ENCODE measurements at places on chromosomes 3 and 15.

DNA sequence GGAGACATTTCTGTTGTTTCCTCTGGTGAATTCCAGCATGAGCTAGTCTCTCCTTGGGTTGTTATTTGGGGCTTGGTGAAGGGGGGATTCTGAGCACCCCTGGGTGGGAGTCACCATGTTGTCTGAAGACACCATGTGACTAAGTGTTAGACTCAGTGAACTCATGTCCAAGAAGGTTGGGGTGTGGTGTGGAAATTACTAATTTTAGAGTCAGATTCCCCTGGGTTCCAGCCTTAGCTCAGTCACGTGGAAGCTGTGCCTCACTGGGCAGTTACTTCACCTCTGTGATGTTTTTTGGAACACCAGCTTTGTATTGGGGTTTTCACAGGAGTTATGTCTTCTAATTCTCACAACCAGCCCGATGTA lies 171.5 kb downstream of the RPLP1 start:
- DNase-seq: no peak

DNA sequence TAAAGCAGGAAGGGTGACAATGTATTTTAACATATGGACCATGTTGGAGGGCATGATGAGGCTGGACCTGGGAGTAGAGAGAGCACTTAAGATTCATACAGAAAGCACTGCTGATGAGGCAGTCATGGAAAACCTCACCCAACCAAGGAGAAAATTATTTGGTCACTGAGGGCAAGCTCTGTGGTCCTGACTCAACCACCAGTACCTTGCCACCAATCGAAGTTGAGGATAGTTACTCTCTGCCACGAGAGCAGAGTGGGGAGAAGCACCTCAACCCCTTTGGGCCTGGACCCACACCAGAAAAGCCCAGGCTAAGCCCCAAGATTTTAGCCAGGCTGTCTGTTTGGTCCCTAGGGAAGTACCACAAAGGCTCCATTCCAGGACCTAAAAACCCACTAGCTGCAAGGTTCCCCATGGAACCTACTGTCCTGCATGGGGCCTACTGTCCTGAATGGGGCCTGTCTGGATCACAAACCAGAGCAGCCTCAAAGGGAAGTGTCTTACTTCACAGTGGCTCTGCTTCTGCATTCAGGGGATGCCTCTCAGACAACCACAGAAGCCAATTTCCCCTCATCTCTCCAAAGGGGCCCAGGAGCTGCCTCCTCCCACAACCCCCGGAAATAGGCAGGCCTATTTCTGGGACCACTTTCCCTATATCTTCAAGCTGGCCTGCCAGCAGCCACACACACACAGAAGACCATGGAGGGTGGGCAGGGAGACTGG lies 4.2 kb downstream of the CCDC71 start:
- DNase-seq: no peak

DNA sequence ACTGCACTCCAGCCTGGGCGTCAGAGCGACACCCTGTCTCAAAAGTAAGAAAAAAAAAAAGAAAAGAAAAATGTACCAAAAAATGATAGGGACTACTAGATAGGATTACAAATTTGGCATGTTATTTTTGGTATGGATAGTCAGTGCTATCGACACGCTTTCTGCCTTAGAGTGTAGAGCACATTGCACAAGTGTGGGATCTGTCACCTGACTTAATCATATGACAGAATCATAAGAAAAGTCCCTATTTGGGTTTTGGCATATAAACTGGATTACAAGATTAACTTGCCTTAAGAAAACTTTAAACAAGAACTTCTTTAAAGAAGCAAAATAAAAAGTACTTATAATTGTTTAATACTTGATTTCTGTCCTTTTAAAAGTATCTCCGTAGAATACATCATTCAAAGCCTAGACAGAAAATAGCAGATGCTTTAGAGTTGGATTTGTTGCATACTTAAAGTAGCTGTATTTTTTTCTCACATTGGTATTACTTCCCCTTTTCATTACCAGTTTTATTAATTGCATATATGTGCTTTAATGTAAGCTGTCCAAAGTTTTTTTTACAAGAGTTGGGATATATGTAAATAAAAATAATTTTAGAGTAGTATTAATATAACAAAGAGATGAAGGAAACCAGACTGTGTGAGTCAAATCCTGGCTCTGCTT lies 7.8 kb downstream of the ATP6V1A start:
- no peak for DNase-seq

GRCh38 chr3:106593381-106593780 lies 724.6 kb upstream of the CBLB start:
- no peak for DNase-seq

- DNase-seq: no peak
These were observed 618.0 kb upstream of the ADAMTS9 start for GRCh38 chr3:65305836-65306235.

- DNase-seq: no peak
These were observed 284.4 kb upstream of the WNT5A start for GRCh38 chr3:55771503-55771902.

DNA sequence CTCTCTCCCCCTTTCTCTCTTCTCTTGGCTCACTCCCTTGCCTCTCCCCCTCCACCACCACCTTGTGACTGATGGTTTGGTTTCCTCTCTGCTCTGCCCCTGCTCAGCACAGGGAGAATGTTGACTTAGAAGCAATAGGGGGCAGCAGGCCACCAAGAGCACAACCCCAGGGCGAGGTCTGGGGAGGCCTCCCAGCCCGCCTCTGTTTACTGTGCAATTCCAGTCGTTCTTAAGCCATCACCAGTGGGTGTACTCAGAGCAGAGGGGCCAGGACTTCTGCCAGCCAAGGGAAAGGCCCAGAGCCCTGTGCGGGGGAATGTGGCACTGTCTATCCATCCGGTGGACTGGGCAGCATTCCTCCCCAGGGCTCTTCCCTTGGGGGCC lies 5.7 kb upstream of the APEH start:
- DNase-seq: no peak

DNA sequence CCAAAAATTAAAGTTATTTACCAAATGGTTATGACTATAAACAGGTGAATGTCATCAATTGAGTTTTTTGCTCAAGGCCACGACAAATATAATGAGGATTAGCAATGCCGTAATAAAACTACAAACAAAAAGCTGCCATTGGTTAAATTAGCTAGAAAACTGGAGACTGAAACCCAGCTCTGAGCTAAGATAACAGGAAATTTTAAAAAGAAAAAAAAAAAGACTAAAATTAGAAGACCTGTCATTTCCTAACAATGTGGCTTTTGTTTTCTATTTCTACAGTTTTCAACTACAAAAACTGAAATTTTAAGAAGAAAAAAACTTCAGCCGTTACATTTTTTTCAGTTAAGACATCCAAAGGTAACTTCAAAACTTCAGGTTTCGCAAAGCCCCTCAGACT lies 9.7 kb downstream of the SLC12A6 start:
- no peak for DNase-seq

- no peak for DNase-seq
These were observed 895 bp downstream of the HYKK start for GRCh38 chr15:78508272-78508671.

DNA sequence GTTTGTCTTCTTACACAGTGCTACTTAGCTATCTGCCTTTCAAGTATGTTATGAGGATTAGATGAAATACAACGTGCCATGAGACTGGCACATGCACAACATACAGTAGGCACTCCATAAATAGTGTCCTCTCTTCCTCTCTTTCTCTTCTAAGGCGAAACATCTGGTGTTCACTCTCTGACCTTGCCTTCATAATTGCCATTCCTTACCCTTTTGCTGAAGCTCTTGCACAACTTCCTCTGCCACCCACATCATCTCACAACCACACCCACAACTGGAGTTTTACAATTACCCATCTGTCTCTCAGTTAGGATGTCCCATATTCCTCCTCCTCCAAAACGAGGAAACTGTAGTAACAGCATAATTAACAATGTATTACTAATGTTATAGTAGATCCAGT lies 26.4 kb upstream of the ACP3 start:
- DNase-seq: no peak

- DNase-seq: no peak
These were observed 738.6 kb upstream of the NR2F2 start for GRCh38 chr15:95591886-95592285.

DNA sequence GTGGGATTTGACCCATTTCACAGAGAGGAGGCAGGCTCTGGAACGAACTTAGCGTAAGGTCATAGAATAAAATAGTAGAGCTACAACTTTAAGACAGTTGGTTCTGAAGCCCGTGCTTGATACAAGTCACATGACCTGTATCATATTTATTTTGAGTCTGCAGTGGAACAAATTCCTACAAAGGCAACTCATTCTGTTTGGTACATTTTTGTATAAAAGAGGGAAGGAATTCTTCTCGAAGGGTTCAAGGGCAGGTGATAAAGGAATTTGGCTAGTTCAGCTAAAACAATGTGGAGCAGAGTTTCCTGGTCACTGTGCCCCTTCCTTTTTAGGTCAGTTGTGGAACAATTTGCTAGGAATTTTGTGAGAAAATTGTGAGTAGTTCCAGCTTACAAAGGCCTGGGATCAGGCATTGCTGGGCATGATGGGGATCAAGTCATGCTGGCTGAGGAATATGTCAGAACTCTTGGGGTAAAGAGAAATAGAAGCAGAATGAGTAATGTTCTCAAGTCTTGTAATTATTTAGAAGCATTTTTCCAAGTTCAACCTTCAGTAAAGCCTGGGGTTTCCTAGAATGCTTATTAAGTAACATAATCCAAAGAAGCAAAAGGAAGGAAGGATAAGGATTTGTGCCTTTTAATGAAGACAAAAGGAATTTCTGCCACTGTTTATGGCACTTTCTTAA lies 19.1 kb downstream of the USP3 start:
- DNase-seq: no peak

- DNase-seq: no peak
These were observed 158.3 kb upstream of the CGNL1 start for GRCh38 chr15:57217778-57218598.

DNA sequence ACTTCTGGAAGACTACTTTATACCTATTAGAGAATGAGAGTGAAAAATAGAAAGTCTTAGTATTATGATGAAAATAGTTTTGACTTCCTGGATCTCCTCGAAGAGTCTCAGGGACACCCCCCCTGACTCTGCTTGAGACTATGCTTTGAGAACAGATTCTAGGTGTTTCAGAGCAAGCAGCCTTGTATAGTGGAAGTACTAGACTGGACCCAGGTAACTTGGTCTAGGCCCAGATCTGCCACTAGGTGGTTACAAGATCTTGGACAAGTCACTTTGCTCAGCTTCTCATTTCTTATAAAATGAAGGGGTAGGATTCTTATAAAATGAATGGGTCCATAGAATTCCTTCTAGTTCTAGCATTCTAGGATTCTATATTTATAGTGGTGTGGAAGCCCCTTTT lies 9.1 kb downstream of the ABHD5 start:
- DNase-seq: no peak

DNA sequence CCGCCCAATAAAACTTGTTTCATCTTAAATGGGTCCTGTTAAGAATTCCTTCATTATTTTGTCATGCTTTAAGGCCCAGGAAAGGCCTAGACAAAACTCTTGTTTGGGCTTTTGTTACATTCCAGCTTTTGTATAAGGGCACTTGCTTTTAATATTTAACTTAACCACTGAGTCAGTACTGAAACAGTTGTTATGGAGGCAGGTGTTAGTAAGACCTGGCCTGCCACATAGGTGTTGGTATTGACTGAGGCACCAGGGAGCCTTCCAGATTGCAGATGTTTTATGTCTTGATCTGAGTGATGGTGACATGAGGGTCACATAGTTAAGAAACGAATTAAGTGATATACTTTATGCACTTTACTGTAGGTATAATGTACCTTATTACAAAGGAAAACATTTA lies 274.9 kb upstream of the TGFBR2 start:
- no peak for DNase-seq

- DNase-seq: no peak
These were observed 69.2 kb downstream of the DCUN1D1 start for GRCh38 chr3:182910936-182911781.

GRCh38 chr3:186340204-186340603 lies 21.8 kb downstream of the DGKG start:
- DNase-seq: no peak

DNA sequence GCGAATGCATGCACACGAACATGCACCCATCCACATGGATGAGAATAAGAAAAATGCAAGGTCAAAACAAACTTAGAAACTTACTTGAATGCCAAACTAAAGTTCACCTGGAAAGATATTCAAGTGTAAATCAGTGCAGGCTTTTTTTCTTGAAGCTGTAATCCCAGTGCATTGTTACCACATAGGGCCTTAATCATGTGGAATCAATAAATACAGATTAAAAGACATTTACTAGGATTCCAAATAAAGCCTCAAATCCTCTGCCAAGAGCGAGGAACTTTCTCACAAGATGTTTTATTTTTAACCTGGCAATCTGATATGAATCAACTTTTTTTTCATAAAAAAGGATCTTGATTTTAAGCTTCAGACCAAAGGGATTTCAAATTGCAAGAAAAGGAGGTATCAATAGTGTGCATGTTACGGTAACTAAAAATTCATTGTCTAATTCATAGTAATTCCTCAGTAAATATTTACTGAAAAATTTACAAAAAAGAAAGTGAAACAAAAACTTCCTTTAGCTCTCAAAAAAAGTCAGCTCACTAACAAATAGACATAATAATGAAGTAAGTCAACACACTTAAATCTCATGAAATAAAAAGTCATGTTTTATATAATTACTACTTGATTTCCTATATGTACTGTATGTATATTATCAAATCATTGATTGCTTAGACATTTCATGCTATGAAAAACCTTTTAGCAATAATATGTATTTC lies 978.6 kb downstream of the PLOD2 start:
- no peak for DNase-seq

DNA sequence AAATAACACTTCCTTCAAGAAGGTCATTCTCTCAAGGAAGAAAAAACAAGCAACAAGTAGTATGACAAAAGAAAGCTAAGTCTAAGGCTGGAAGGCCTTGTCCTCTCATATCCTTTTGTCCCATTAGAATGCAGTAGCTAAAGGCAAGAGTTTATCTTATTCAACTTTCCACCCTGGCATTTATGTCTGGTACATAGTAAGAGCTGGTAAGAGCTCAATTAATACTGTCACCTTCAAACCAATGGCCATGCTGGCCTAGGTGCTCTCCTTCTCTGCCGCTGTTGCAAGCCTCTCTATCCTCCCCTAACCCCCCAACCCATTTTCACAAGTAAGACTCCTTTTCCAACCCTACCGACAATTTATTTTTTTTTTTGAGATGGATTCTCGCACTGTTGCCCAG lies 81.9 kb downstream of the LRRFIP2 start:
- no peak for DNase-seq

- no peak for DNase-seq
These were observed 106.5 kb downstream of the ERC2 start for GRCh38 chr3:56361731-56362130.

GRCh38 chr15:69490356-69491037 lies 37.9 kb downstream of the RPLP1 start:
- no peak for DNase-seq

DNA sequence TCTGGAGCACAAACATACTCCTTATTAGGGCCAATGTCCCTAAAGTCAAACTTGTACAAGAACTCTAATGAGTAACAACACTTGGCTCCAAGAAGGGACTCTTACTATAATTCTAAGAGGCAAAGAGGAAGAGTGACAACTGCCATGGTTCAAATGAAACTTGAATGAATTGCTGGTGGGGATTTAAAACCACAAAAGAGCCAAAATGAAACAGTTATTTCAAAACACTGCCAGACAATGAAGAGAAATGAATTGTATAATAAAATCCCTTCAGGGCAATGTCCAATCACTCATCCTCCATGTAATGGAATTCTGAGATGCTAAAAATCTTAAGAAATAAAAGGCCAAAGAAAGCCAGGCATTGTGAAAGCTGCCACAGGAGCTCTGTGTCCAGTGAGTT lies 14.2 kb downstream of the THRB start:
- no peak for DNase-seq

- no peak for DNase-seq
These were observed 88.1 kb downstream of the MBNL1 start for GRCh38 chr3:152356870-152357276.

GRCh38 chr15:93973287-93973686 lies 258.1 kb upstream of the MCTP2 start:
- no peak for DNase-seq

Data from NCI-H2107 (cell line).